ENCODE measurements at places on chromosomes 5 and 9.

DNA sequence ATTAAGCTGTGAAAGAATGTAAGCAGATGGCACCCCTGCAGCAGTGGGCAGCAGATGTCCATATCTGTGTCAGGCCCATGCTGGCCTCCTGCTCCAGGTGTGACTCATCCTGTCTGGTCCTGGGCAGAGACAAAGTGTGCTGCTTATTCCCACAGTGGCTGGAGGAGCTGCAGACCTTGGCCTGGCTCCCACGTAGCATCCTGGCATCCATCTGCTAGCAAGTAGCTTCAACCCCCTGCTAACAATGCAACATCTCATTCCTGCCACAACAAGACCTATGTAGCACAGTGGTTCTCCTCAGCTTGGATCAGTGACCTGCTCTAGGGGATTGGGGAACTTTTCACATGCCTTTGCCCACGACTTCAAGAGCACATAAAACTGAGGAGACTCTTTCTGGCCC lies 126.4 kb upstream of the SLC12A2 start:
- DNase-seq: no peak

DNA sequence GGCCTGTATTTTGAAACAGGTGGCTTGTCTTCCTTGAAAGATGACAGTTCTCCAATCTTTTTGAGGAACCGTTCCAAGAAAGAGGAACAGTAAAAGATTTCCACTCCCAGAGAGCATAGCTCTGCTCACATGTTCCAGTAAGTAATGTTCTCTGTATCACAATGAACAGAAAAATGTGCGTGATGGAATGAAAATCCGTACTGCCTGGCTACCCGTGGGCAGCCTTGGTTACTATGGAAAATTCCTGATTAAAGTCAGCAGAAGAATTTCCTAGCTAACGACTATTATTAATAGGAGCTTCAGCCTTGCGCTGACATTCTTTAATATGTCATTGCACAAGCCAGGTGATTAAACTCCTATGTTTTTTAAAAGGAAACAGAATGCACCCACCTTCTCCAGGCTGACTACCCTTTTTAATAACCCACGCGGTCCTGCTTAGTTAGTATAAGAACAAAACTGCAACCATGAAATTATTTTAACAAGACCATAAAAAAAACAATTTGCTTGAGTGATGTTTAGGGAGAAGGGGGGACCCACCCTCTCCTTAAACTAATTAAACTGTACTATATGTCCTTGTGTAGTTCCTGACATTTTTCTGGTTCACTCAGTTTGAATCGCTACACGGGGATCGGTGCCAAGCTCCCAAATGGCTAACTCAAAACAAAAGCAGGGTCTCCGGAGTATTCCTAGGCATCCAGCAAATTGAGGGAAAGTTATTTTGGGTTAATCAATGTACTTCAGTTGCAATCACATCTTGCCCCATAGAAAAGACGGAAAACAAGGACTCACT lies 54.8 kb upstream of the CPEB4 start:
- no peak for DNase-seq

DNA sequence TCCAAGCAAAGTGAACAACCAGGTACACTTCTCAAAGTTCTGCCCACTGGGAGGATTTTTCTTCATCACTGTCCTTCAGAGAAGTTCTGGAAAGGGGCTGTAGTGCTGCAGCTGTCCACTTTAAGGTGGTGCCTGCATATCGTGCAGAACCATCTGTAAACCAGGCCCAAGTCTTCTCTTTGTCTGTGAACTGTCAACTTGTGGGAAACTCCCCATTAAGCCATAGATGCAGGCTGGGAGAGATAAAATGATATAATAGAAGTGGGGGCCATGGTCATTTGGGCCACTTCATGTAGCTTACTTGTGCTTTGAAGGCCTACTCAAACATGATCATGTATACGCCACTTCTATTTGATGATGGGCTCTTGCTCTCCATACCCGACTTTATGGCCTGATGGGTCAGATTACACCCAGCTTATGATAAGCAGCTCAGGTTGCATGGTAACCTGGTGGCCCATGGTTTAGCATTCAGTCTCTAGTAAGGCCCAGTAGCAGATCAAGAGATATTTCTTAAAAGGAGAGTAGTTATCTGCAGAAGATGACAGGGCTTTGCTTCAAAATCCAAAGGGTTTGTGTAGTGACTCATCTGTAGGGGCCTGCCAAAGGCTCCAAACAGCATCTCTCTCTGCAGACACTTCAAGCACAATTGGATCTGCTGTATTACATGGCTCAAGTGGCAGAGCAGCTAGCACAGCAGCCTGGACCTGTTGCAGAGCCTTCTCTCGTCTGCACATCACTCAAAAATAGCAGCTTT lies 15.7 kb upstream of the BTF3 start:
- no peak for DNase-seq

DNA sequence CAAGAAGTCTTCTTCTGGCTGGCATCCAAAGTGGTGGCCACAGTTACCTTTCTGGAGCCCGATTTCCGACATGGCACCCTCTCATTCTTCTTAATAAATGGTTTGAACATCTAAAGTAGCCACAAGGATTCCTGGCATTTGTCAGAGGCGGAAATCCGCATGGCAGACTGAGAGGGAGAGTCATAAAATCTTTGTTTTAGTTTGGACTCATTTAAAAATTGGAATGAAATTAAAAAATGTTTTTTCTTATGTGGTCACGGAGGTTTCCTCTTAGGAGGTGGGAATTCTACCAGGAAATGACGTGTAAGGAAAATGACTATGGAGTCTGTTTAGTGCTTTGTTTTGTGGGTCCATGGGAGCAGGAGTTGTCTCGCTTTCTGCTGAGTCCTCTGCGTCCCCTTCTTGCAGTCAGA lies 133.0 kb upstream of the PTCH1 start:
- no peak for DNase-seq
